Dermis lymphatic vessel endothelial cell (primary cell): ENCODE measurements at places on chromosomes 7 and 10. TPM values are rescaled to one million over a fixed set of nuclear protein-coding genes. Genes with fewer than 3 reads are reported as not detected.

Gene CCZ1B
- total RNA-seq: 60.1 and 63.6 TPM in 2 replicates

Gene SEM1
- total RNA-seq: 82.2 and 89.7 TPM in 2 replicates

Gene MDFIC
- total RNA-seq: 41.9 and 73.8 TPM in 2 replicates

Gene AGBL3
- total RNA-seq: 1.4 TPM in 2 replicates

Gene ZNF485
- total RNA-seq: 0.54 and 1.0 TPM in 2 replicates

Gene ARHGAP22
- total RNA-seq: 1.3 TPM in 2 replicates

Gene KCP
- total RNA-seq: not detected in 2 replicates

Gene RSPH10B
- total RNA-seq: 2.1 and 8.9 TPM in 2 replicates

Gene ZNF853
- 1.6 and 5.2 TPM in 2 replicates for total RNA-seq

Gene TBXAS1
- 0.69 and 0.87 TPM in 2 replicates for total RNA-seq

Gene GHRHR
- not detected in 2 replicates for total RNA-seq

Gene SRGN
- total RNA-seq: 227 and 235 TPM in 2 replicates
